Suppressor macrophage treated with lipopolysaccharide for 4 hours (primary cell): ENCODE measurements at places on chromosomes 4 and X.

DNA sequence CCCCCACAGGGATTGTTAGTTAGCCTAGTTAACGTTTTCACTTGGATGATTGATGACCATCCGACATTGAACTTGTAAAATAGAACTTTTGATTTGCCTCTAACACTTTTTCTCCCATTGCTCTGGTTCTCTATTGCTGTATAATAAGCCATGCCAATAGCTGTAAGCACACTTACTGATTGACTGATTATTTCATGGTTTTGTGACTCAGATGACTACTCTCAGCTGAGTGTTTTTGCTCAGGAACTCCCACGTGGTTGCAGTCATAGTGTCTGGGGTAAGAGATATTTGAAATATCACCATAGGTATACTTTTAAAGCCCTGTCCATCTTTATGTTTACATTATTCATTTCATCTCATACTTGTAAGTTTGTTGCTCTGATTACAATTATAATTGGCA is 1285.5 kb downstream of the STIM2 start:
- no peak for DNase-seq

GRCh38 chr4:1834047-1834775 is 21.7 kb downstream of the LETM1 start:
- DNase-seq = no peak

GRCh38 chrX:1481636-1482529 is 29.2 kb upstream of the ASMTL start:
- peak; percentile 92 for DNase-seq

GRCh38 chrX:23317799-23318724 is 16.6 kb upstream of the PTCHD1 start:
- peak; percentile 9 for DNase-seq

DNA sequence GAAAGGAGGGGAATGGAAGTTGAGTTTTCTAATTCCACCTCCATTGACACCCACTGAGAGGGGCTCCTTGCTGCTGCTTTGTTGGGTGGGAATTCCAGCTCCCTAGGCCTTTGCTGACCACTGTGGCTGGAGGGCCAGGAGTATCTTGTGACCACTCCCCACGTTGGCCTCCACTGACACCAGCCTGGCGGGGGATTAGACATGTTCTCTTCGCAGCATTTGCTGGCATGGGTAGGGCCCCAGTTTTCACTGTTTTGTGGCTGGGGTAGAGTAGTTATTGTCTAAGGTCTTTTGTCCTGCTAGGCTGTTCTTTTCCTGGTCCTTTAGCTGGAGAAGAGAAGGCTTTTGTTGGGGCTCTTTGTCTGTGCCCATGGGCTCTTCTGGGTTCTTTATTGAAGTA is 116.7 kb downstream of the CDKL5 start:
- no peak for DNase-seq
